NCI-H460 (cell line): ENCODE measurements at places on chromosomes 3 and 15. TPM values are rescaled to one million over a fixed set of nuclear protein-coding genes. Genes with fewer than 3 reads are reported as not detected.

GRCh38 chr3:75042941-75043340, 428.5 kb upstream of the CNTN3 start:
- no peak for DNase-seq

GRCh38 chr3:111103807-111104206, 32.2 kb downstream of the NECTIN3 start:
- no peak for DNase-seq

GRCh38 chr3:45109771-45110508, 36.2 kb downstream of the CDCP1 start:
- DNase-seq, result no peak

- DNase-seq, result no peak
Observed at GRCh38 chr3:115624029-115624741, 875 bp downstream of the GAP43 start.

- DNase-seq, result no peak
Observed at GRCh38 chr3:130834476-130834875, 59.4 kb upstream of the ATP2C1 start.

- DNase-seq, result no peak
Observed at GRCh38 chr3:119880966-119881365, 99.1 kb downstream of the NR1I2 start.

DNA sequence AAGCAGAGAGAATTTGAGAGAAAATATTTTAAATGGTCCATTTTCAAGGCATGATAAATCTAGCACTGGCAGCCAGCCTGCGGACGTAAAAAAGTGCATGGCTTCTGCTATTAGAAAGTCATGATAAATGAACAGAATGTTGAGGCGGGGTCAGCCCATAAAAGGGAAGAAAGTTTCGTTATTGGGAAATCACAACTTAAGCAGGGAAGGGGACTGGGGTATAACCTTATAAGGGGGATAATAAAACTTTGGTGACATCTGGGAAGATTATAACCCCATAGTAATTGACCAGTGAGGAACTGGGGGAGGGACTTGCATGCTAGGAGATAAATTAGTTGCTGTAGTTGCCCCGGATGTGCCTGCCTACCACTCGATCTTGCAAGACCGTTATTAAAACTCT, 88.4 kb upstream of the PLSCR4 start:
- no peak for DNase-seq

DNA sequence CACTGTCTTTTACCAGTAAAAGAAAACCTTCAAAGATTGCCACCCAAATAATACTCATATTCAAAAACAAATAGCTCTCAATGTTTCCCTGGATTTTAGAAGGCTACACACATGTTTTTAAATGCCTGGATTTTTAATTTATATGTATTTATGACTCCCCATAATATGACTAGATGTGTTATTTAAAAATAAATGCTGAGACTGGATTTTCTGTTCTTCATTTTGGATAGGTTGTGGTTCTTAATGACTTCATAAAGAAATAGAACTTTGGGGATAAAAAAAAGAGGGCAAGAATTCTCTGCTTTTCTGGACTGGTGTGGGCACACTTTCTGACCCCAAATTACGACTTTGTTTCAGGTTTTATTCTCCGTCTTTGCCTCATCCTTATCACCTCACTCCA, 62.8 kb upstream of the LEKR1 start:
- DNase-seq, result no peak

DNA sequence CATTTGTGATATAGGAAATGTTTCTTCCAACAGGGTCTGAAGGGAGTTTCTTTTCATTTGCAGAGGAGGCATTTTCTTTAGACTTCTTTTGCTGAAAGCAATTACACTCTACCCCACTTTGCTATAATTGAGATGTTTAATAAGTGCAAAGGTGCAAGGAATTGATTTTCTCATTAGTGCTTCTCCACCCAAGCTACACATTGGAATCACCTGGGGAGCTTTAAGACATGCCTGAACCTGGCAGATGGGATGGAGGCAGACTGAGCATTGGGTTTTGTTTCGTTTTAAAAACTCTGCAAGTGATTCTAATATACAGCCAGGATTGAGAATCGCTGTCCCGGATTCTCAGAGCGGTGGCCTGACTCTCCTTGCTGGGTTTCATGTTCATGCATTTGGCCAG, 52.1 kb downstream of the MYZAP start:
- no peak for DNase-seq

DNA sequence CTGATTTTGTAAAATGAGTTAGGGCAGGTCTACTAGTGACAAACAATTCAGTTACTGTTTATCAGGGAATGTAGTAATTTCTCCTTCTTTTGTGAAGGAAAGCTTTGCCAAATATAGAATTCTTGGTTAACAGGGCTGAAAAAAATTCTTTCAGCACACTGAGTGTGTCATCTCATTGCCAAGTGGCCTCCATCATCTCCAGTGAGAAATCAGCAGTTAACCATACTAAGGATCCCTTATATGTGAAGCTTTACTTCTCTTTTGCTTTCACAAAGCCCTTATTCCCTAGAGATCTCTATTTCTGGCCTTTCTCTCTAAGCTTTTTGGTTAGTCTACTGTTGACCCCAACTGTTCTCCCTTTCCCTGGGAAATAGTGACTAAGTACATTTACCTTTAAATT, 269.1 kb downstream of the SCAPER start:
- no peak for DNase-seq

DNA sequence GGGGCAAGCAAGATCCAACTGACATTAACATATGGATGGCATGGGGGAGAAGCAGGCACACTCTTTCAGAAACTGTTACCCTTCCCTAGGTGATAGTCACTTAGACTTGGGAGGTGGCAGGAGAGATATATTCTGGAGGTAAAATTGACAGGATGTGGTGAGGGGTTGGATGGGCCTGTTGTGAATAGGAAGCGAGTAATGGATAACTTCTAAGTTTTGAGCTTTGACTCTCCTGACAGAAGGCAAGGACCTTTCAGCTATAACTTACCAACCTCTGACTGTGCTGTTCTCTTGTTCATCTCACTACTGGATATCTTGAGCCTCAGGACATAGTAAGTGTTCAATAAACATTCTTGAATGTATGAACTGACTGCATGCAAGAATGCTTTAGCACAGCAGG, 1.9 kb upstream of the PDIA5 start:
- no peak for DNase-seq

GRCh38 chr3:158405507-158405906, 165.5 kb upstream of the MLF1 start:
- DNase-seq, result no peak

DNA sequence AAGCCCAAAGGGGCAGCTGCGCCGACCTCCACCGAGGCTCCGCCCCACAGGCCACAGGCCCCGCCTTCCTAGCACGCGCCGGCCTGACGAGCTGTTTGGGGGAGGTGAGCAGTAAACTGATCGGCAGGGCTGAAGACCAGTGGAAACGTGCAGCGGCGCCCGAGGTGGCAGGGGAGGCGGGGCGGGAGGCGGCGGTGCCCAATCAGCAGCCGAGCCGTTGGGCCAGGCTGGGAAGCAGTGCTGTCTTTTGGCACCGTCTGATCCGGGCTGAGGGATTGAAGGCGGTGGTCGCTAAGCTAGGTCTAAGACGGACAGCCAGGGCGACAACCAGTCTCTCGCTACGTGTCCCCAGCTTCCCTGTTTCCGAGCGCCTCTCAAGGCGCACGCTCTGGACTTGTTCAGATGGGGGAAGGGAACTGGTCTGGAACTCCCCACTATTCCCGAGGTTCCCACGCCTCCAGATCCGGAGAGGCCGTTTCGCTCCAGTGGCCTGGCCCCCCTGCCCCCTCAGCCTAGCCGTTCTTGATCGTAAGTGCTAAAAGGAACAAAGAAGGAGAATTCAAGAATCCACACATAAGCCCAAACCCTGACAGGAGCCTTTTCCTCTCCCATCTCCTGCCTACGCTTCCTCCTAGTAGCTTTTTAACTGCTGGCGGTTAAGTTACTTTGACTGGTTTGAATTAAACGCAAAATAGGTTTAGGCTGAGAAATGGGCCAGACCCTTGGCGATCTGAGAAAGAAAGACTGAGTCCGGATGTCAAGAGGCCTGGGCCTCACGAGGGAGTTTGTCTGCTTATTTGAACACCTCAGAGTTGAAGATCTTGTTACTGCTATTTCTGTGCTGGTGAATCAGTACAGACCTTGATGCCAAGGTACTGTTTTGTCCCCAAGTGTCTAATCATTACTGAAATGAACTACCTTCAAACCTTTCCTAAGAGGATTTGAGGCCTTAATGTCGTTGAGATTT, at the start of gene FMN1:
Gene FMN1, minus strand, starts transcription at position 11 of the 967 bp plus-strand sequence. CDS start 39,800 bp downstream, outside the sequence.
- peak; percentile 91 for DNase-seq

DNA sequence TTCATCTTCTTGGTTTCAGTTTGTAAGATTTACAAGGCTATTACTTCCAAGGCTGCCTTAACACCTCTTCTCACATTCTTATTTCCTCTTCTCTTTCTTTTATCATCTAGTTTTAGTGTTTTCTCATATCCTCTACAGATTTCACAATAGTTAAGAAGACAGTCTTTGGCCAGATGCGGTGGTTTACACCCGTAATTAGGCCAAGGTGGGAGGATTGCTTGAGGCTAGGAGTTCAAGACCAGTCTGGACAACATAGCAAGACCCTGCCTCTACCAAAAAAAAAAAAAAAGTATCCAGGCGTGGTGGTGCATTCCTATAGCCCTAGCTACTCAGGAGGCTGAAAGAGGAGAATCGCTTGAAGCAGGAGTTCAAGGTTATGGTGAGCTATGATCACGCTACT, 3.5 kb upstream of the ALDH1A2 start:
- DNase-seq, result no peak

DNA sequence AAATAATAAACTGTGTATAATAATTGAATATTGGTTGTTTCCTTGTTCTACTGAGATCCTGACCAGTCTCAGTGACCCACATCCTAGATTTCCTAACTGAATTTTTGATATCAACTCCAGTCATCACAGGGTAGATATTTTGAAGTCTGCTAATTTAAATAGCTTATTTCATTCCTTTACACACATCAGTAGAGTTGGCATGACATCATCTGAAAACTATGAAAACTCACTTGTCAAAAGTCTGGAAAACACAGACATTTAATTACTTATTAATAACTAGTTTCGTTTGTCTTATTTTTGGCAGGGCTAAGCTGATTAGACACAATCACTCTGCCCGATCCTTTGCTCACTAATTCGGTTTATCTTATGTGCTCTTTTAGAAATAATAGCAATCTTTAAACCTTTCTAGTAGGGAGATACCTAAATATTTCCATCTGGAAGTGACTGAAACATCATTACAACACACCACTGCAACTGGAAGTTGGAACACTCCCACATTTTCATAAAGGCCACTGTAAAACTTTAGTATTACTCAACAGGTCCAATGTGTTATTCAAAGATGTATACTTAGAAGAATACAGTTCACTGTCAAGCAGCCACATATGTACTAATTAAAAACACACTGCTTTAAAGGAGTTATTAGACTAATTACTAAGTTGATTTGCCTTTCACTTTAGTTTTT, 198.4 kb upstream of the ZNF717 start:
- DNase-seq, result no peak

DNA sequence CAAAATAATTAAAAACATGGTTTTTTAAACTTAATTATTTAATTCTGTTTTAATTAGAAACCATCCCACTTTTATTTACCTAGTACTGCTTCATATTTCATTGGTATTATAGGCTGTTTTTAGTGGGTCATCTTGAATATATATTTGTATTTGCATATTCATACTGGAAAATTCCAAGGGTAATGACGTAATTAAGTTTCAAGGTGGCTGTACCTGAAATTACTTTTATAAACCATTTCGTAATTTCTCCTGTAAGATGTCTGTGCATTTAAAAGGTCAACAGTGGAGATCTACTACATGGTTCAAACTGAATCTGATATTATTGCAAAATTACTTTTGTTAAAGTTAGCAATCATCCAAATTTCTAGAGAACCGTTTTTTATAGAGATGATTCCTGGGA, 133.8 kb upstream of the NAALADL2 start:
- DNase-seq, result no peak

GRCh38 chr15:49044002-49044401, 2.2 kb downstream of the SECISBP2L start:
- no peak for DNase-seq

Gene SORD
- total RNA-seq, result 65.1 and 65.5 TPM in 2 replicates

Gene MAP6D1
- 0.72 and 0.84 TPM in 2 replicates for total RNA-seq

Gene HYAL2
- 19.9 and 28.5 TPM in 2 replicates for total RNA-seq
